Nucleus accumbens (tissue), 56 donors: ENCODE measurements at places on chromosomes 16 and 17.

- no peak for DNase-seq
These were observed 1.9 kb downstream of the RAD51C start for GRCh38 chr17:58694302-58694701.

DNA sequence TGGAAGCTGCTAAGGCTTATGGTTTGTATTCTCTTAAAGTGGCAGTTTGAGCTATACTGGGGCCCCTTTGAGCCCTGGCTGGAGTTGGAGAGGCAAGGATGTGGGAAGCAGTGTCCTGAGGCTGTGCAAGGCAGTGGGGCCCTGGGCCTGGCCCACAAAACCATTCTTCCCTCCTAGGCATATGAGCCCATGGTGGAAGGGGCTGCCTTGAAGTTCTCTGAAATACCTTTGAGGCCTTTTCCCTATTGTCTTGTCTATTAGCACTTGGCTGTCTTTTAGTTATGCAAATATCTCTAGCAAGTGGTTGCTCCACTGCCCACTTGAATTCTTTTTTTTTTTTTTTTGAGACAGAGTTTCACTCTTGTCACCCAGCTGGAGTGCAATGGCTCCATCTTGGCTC lies 119.2 kb downstream of the PCTP start:
- no peak for DNase-seq

DNA sequence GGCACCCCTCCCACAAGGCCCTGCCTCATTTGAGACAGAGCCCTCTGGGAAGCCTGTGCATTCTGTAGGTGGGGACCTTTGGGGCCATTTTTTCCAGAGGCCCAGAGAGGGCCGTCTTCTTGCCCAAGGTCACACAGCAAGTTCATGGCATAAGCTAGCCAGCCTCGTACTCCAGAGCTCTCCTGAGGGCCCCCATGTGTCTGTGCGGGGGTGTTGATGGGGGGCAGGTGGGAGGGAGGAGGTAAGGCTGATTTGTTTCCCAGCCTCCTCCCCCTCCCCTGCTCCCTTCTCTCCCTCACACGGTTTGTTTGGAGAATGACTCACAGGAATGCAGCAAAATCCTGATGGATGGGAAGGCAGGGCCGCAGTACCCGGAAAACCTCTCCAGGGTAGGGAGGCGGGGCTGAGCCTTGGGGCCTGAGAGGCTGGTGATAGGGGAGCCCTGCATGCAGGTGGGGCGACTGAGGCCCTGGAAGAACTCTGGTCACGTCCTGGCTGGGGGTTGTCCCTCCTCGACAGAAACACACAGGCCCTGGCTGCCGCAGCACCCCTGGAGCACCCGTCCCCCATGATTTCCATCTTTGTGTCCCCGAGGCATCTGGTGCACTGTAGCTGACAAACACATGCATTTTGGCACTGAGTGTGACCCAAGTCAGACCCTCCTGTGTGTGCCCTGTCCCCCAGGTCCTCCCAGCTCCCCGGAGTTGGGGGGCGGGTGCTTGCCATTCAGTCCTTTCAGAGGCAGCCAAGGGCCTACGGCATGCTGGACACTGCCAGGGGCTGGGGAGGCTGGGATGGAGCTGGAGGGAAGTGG lies 29.7 kb downstream of the RAI1 start:
- DNase-seq, result no peak

GRCh38 chr17:35345926-35346771 lies 27.3 kb downstream of the SLFN11 start:
- DNase-seq, result peak; percentile 1

DNA sequence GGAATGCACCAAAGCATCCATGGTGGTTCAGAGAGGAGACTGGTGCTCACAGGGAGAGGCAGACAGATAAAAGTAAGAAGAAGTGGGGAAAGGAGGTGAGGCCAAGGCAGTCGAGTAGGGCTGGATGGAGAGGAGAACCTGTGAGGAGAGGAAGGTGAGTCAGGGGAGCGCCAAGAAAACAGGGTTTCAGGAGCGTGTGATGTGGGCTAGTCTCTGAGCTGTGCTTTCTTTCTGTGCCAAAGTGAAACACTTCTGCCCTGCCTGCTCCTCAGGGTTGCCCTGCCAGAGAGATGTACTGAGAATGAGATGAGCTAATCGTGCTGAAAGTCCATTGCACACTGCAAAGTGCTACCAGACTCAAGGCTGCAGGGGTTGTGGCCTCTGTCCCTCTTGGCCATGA lies 310.7 kb upstream of the CCL2 start:
- DNase-seq, result no peak

- no peak for DNase-seq
These were observed 22.8 kb upstream of the UBE2I start for GRCh38 chr16:1286513-1287094.

- DNase-seq, result no peak
These were observed 22.9 kb downstream of the C1QTNF1 start for GRCh38 chr17:79046916-79047280.

DNA sequence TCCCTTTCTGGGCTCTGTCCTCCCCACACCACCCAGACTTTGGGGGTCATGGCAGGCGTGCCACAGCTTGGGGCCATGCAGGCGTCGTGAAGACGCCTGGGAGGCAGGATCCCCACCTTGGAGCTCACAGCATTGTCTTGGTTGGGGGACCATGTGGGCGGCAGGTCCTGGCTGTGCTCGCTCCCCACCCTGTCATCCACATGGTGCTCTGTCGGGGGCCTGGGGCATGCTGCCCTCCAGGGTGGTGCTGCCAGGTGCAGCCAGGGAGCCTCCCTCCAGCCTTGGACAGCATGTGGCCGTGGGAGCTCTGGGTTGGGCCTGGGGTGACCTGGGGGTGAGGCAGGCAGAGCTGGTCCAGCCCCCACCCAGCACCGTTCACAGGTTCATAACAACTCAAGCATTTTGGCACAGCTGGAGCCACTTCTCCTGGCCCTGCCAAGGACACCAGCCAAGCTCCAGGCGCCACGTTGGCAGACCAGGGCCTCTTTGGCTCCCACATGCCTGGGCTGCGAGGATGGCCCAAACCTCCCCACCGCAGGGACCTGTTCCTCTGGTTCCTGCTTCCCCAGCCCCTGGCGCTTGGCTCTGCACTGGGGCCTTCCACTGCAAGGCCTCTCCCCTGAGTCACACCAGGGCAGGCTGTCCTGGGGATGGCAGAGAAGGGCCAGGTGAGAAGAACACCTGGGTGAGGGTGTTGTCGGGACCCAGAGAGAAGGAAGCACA lies 15.1 kb upstream of the ATP6V0C start:
- DNase-seq, result no peak
